ENCODE measurements at places on chromosomes 2 and 18.

DNA sequence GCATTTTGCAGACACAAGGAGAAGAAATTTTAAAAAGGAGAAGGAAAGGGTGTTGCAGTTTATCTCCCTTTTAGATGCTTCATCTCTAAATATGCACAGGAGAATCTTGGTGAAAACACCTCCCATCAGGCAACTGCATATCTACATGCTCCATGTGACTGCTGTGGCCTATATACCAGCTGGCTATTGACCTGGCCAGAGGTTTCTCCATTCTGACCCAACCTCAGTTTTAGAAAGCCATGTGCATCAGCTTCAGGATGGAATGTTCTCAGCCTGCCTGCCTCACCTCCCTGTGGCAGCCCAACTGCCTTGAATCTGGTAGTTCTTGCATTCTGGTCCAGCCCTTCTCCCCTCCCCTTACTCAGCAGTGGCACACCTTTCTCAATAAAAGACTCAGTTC, 1958.8 kb upstream of the CELF4 start:
- no peak for DNase-seq

- no peak for DNase-seq
Measured at GRCh38 chr2:239731422-239731821, 293.7 kb downstream of the NDUFA10 start.

- DNase-seq: no peak
Measured at GRCh38 chr18:12531749-12532148, 124.0 kb downstream of the PRELID3A start.

GRCh38 chr2:99032001-99032400, 96.0 kb upstream of the CRACDL start:
- no peak for DNase-seq

DNA sequence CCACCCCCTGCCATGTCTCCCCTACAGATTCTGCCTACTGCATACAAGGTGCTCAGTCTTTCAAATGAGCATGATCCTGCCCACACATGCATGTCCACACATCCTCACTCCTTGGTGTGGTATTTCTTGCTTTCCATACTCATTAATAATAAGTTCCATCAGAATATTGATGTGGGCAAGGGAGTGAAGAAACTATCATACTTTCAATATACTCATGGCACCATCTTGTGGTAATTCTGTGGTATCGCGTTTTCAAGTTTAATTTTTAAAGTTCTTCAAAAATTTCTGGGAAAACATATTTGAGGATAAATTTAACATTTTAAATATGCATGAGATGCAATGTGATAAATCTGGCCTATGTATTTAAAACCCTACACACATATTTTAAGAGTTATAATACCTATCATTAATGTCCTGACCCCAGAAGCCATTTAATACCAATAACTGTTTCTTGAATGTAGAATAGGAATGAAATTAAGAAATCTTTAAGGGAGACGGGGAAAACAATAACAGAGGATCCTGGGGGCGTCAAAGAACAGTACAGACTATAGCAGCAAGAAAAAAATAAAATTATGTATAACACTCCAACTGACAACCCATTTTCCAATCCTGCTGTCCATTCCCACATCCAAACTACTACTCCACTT, 110.1 kb downstream of the ZNF385B start:
- no peak for DNase-seq

GRCh38 chr18:10216791-10217190, 237.6 kb upstream of the APCDD1 start:
- no peak for DNase-seq

DNA sequence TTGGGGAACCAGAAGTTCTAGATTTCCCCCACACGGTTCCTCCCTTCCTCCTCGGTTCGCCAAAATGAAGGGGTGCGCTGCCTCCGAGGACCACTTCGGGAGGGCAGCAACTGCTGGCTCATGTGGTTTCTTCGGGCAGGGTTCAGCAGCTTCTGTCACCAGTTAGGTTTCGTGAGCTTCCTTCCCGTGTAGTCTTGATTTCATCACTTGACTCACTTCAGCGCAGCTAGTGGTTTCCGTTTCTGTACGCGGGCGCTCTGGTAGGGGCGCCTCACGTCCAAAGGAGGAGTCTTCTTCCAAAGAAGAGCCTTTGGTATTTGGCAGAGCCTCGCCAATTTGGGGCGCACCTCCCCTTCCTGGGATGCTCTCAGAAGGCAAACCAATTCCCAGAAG, 485 bp upstream of the GALNT3 start:
- no peak for DNase-seq

DNA sequence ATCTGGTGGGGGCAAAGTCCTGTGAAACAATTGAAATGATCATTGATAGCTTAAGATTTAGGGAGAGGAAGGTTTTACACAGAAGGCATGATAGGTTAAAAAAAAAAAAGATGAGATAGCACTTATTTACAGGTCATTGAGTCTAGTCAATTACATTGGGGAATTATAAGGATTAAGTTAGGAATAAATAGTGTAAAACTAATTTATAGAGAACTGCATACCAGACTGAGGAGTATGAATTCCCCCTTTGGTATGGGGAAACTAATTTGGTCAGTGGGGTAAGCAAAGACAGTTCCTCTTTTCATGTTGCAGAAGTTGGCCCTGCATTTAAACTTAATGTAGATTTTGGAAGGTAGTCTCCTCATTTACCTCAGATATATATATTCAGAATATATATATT, 10.8 kb downstream of the GLS start:
- no peak for DNase-seq

DNA sequence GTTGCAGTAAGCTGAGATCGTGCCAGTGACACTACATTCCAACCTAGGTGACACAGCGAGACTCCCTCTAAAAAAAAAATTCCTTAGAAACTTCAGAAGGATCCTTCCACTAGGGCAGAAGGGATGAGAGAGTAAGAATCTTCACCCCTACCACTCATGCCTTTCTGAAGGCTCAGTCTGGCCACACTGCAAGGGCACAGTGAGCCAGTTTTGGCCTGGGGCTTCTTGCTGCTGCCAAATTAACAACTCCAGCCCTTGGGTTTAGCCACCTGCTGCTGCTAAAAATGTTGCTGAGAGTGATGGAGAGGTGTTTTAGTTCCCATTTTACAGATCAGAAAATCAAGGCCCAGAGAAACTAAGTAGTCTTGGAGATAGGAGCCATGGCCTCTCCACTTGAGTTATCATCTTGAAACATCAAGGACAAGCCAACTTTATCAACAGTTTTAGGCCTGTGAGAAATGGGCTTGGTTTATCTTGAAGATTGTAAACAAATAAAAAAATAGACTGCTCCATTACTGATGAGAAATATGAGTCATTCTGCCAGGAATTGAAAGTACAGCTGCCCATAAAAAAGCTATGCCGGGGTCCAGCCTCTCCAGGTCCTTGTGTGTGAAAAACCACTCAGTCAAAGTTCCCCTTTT, 31.9 kb upstream of the CASP8 start:
- no peak for DNase-seq

DNA sequence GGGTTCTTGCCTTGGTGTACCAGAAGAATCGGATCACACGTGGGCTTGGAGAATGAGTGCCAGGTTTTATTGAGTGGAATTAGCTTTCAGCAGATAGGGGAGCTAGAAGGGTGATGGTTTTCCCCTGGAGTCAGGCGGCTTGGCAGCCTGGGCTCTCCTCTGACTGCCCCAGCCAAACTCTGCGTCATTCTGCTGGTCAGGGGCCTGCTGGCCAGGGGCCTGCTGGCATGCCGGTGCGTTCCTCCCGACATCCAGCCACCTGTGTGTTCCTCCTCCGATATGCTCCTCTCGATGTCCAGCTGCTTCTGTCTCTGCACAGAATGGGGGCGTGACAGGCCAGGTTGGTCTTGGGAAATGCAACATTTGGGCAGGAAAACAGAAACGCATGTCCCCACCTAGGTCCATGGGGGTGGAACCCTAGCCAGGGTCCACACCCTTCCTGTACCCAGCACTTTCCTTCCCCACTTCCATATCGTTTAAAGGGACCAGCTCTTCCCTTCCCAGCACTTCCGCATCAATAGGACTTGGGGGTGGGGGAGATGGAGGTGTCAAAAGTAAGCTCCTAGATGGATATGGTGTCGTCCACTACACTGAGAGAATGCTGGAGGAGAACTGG, 85.3 kb downstream of the VWA3B start:
- no peak for DNase-seq

GRCh38 chr2:196356332-196356731, 185.0 kb upstream of the STK17B start:
- no peak for DNase-seq

- DNase-seq: no peak
Measured at GRCh38 chr2:240404174-240404852, 31.1 kb upstream of the GPC1 start.

DNA sequence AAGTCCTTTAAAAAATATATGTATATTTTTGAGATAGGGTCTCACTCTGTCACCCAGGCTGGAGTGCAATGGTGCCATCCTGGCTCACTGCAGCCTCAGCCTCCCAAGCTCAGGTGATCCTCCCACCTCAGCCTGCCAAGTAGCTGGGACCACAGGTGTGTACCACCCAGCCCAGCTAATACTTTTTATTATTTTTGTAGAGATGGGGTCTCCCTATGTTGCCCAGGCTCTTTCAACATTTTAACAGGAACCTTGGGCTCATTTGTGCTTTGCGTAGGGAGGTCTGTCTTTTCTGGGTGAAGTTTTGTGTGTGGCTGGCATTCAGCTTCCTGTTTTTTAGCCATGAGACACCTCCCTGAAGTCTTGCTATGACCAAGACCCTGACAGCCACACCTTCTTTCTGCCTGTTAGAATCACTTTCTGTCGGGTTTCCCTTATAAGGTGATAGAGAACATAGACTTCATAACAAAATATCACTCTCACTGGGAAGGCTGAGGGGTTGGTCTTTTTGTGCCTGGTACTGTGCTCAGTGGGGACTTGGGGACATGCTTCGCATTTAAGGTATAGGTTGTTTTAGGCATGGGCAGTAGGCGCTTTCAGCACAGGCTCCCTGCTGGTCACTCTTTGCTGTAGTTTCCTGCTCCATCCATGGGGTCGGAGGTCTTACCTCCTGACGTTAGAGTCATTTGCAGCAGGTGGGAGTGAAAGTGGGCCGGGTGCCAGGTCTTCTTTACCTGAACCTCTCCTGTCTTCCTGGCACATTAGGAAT, 3.4 kb downstream of the RAB31 start:
- no peak for DNase-seq

- no peak for DNase-seq
Measured at GRCh38 chr2:166892397-166892796, 4.1 kb downstream of the XIRP2 start.

GRCh38 chr2:19041434-19042041, 316.9 kb downstream of the OSR1 start:
- DNase-seq: no peak

- DNase-seq: no peak
Measured at GRCh38 chr2:65456064-65456463, 23.7 kb upstream of the SPRED2 start.

GRCh38 chr2:152411154-152411553, 76.2 kb downstream of the FMNL2 start:
- no peak for DNase-seq

DNA sequence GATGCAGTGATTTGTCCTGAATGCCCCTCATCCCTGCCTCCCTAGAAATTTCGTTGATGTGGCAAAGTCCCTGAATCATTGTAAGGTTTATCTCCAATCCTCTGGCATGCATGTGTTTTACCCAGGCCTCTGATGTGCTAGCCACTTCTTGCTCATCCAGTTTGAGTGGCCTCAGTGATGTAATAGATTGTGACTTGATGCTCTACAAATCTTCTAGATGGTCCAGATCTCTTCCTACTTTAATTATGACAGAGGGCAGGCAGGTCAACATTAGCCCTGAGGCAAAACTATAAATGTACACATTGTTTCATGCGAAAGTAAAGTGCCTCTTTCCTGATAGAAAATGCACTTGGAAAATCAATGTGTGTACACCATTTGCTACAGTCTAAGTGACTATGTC, 54.5 kb downstream of the LONRF2 start:
- DNase-seq: no peak

DNA sequence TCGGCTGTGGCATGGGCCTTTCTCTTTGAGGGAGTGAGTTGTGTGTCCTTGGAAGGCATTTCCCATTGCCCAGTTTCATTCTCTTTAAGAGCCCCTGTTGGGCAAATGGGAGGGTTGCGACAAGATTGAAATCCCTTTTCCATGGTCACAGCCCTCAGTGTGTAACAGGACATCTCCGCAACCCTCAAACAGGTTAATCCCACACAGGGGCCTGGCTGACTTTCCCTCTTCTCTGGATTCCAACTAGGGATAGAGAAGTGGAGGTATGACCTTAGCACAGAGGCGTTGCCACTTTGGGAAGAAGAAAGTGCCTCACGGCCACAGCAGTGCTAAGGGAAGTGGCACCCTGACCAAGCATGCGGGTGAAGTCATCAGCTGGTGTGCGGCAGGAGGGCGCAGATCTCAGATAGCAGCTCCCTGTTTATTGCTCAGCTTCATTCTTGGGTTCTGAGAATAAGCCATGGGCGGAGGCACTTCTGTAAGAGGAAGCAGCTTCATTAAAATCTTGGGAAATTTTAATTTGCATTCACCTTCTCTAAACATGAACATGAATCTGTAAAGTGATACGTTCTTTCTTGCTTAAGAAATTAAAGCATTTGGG, 256.5 kb downstream of the GBX2 start:
- DNase-seq: no peak

GRCh38 chr2:209907746-209908145, 94.7 kb upstream of the RPE start:
- DNase-seq: no peak

GRCh38 chr2:16683576-16683975, 17.9 kb upstream of the CYRIA start:
- no peak for DNase-seq

GRCh38 chr2:236014408-236015131, 153.6 kb downstream of the GBX2 start:
- no peak for DNase-seq

DNA sequence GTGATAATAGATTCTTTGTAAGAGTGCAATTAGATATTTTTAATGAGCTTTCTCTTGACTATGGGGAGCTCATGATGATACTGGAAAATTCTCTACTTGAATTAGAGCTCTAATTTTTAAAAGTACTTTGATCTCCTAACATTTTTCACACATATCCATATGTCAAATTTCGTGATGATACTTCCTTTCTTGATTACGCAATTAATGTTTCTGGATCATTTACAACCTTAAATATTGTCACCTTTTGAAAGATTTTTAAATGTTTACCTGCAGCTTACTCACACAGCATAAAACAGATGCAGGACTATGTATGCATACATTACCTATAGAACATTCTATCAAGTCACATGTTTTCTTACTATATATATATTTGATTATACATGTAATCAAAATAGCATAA, 598.5 kb upstream of the DSEL start:
- DNase-seq: no peak

DNA sequence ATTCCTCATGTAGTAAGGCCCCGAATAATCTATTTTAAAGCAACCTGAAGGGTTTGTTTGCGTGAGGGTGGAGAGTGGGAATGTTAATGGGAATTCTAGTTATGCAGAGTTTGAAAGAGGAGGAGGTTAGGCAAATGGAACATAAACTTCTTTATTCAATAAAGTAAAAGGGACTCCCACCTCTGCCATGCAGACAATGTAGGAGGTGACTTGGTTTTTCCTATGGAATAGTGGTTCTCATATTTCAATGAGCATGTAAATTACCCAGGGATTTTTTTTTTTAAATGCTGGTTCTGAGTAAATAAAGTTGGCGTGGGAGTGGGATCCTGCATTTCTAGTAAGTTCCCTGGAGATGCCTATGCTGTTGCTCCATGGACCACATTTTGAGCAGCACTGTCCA, 367.9 kb downstream of the THSD7B start:
- no peak for DNase-seq

Measured in activated naive CD4-positive, alpha-beta T cell (primary cell).